ENCODE measurements at places on chromosomes 2 and 18.

DNA sequence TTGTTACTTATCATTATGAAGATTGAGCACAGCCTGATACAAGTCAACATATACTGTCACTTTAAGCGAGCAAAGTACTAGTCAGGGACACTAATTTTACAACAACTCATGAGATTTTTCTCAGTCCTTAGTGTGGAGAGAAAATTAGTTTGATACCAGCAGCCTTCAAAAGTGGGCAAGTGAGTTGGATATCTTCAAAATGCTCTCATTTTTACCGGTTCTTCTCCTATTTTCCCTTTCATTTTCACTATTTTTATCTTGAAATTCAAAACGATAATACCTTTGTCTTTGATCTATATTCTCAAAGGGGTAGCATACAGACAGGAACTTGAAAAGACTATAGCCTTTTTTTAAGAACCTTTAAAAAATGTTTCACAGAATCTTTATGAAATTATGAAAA is 52.0 kb upstream of the UBXN4 start:
- DNase-seq, result no peak

GRCh38 chr2:218047536-218048225 is 21.4 kb upstream of the RUFY4 start:
- no peak for DNase-seq

- DNase-seq, result no peak
These were observed 56.9 kb downstream of the MCFD2 start for GRCh38 chr2:46858702-46859090.

- DNase-seq, result no peak
These were observed 65.3 kb downstream of the TPO start for GRCh38 chr2:1478311-1479305.

GRCh38 chr2:160703648-160704585 is 210.3 kb upstream of the RBMS1 start:
- DNase-seq, result no peak

DNA sequence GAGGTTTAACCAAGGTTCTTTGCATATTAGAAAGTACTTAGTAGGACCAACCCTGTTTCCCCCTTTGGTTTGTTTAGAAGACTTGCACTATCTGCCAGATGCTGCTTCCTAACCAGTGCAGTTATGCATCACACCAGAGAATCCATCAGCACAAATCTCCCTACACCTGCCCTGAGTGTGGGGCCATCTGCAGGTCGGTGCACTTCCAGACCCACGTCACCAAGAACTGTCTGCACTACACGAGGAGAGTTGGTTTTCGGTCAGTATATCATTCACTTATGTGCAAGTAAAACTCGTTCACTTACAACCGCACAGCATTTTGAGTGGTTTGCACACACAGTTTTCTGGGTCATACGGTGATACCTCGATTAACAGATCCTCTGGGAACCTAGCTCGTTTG is 69.7 kb downstream of the ZNF532 start:
- no peak for DNase-seq

GRCh38 chr2:192298664-192299063 is 103.9 kb upstream of the TMEFF2 start:
- DNase-seq, result no peak

DNA sequence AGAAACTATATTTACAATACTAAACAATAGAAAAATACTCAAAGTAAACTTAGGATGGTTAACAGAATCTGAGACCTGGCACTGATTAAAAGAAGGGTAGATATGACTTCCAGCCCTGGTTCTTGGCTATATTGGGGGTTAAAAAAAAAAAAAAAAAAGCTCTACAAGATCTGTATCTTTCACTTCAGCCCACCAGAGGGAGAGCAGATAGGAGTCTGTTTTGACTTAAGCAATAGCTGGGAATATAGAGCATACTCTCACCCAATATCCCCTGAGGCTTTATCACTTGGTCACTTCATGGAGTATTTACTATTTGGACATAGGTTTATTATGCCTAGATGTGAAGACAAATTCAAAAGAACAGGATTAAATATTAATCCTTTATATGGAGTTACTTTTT is 598.9 kb upstream of the LINC00305 start:
- no peak for DNase-seq

DNA sequence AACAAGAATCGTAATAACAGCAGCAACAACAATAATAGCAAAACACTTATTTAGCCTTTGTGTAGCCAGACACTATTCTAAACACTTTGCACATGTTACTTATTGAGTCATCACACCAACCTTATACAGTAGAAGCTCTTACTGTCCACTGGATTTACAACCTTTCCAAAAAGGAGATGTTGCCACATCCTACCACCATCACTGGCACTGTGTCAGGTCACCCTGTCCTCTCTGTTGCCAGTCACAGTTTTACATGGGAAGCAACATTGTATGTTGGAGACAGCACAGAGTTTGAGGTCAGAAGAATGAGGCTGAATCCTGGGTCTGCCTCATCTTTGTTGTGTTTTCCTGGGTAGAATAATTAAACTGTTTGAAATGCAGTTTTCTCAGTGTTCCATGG is 201.4 kb upstream of the EPAS1 start:
- no peak for DNase-seq

- DNase-seq, result no peak
These were observed 145.8 kb downstream of the CLIP4 start for GRCh38 chr2:29261003-29261402.

- DNase-seq, result no peak
These were observed 6.9 kb upstream of the RAB17 start for GRCh38 chr2:237597196-237598145.

GRCh38 chr2:212722046-212722445 is 183.4 kb upstream of the ERBB4 start:
- no peak for DNase-seq

GRCh38 chr2:163733956-163734355 is 1.9 kb downstream of the FIGN start:
- no peak for DNase-seq

DNA sequence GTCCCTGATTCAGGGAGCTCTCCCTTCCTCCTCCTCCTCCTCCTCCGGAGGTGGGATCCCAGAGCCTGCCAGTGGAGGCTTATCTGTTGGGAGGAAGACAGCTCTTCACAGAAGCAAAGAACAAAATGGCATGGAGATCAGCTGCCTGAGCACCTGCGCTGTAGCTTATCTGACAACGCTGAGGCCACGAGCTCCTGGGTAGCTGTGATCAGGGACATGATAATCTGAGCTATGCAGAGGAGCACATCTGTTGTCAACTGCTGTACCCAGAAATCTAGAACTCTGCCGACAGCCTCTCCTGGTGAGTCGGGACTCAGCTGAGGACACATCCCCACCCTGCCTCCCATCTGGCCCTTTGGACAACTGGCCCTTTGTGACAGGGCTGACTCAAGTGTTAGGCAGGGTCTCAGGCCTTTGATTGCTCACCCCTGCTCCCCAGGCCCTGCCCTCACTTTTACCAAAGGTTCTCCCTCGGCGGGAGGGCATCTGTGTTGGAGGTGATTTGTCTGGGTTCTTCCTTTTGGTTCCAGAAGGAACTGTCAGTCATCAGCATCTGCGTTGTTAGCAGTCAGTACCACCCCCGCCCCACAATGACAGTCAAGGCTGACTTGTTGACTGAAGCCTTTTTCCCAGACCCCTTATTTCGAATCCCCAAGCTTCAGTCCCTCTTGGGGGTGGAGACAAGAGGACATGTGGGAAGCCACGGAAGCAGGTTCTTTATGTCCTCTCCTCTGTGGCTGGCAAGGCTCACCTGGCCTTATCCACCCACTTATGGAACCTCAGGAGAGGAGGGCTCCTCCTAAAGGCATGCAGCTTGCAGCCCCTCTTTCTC is 5.9 kb upstream of the CNNM3 start:
- DNase-seq, result no peak

DNA sequence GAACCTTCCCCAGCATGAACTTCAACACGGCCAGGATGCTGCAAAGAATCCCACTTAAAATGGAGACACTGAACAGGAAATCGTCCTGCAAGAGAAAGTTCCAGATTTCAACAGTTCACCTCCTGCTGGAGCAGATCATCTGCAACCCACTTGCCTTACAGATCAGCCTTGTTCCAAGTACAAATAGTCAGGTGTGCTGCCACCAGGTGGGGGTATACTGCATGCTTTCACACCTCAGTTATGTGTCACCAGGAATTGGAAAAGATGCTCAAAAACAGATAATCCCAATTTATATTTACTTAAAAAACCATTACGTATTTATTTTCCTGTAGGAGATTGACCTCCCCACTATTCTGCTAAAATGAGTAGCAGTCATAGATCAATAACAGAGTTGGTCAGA is 212.3 kb downstream of the MGAT5 start:
- DNase-seq, result peak; percentile 34

DNA sequence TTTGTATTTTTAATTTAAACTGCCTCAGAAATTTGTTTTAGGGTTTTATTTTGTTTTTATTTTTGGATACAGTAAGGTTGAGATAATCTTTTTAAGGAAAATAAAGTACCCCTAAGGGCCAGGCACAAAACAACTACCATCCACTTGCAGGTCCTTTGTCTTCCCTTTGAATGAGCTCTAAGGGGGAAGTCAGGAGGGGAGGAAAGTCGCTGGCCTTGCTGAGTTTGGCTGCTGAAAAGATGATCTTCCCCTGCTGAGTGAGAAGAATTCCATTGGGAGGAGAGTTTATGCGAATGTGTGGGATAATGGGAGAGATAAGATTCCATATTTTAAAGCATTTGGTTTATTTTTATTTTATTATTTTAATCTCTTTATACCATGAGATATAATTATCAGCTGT is 100.7 kb downstream of the ARHGAP15 start:
- no peak for DNase-seq

DNA sequence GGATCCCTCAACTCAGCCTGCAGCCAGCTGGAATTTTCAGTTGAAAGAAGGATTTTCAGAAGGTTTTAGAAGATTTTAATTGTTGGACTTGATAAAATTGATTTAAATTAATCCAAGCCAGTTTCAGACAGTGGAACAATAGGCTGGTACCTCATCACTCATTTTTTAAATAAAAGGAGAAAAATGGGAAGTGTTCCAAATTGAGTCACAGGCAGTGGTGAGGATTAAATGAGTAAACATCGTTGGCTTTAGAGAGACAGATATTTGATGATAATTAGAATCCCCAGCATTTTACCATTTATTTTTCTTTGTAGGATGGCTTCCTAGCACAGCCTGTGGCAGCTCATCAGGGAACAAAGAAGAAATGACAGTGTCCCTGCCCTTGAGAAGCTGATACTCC is 7.4 kb downstream of the CXCR4 start:
- DNase-seq, result no peak

DNA sequence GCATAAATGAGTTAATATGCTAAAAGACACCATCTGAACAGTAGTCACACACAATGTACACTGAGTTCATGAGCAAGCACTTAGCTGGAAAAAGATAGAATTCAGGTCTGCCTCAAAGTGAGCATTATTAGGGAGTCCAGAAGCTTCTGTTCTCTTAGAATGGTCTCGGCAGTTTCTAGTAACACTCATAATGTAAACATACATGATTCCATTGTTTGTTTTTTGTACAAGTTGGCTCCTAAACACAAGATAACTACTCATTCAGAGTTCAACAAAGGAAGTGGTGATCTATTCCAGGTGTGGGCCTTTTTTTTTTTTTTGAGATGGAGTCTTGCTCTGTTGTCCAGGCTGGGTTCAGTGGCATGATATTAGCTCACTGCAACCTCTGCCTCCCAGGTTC is 66.2 kb downstream of the ESCO1 start:
- DNase-seq, result no peak

DNA sequence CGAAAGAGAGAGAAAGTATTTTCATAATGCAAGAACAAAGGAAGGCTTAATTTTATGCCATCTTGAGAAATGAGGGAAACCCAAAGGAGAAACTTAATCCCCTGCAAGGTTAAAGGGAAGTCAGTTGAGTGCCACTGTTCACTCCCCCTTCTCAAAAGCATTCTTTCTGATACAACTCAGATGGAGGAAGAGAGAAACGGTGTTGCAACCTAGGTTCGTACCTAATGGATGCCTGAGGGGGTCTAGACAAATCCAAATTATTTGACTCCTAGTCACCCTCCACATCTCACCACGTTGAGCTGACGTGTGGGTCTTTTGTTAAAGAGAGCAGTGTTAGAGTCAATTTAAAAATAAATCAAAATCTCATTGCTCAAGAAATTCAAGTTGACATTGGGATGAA is 52.6 kb upstream of the UNC80 start:
- peak; percentile 0 for DNase-seq

DNA sequence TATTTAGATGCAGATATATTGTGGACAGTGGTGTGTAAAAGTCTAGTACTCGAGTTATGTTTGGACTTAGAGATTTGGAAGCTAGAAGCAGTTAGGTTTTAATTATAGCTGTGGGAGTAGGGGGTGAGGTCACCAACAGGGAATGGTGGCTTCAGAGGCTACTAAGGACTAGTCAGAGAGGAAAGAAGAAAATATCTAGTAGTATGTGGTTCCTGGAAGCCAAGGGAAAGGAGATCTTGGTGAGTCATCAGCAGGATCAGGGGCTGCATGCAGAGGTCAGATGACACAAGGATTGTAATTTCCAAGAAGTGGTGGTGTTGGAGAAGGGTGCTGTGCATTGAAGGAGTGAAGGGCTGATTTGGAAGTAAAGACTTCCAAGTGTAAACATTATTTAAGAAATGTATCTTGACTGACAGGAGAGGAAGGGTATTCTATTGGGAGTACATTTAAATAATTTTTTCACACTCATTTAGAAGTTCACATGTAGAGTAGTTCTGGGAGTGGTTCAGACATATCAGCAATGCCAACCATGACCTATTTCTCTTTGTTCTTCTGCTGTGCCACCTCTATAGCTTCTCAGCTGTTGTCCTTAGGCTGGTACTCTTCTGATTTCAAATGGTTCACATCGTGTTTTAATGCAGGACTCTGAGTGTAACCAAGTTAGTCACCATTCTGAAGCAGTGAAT is 59.1 kb downstream of the ACSL3 start:
- DNase-seq, result no peak

Measured in NCI-H1436 (cell line).